ENCODE measurements at places on chromosomes 4 and X. TPM values are rescaled to one million over a fixed set of nuclear protein-coding genes. Genes with fewer than 3 reads are reported as not detected.

The RNF175 gene
- 0.50 TPM for total RNA-seq

The PNMA6F gene
- not detected for total RNA-seq

The ERVMER34-1 gene
- total RNA-seq = 9.0 TPM

The HHIP gene
- total RNA-seq = under 0.01 TPM

The CACNA1F gene
- 0.07 TPM for total RNA-seq

The MAGEA11 gene
- total RNA-seq = not detected

The TECRL gene
- total RNA-seq = not detected

The IL9R gene
- not detected for total RNA-seq

The FAAH2 gene
- total RNA-seq = 10.1 TPM

The CT83 gene
- not detected for total RNA-seq

The KLHL4 gene
- total RNA-seq = 0.64 TPM

The PRDM5 gene
- total RNA-seq = 15.0 TPM

The HSFX3 gene
- total RNA-seq = not detected

The FGFBP1 gene
- total RNA-seq = 12.5 TPM

The GRIA2 gene
- not detected for total RNA-seq

The TCEAL2 gene
- total RNA-seq = not detected

The MAGED4B gene
- 0.57 TPM for total RNA-seq

The RADX gene
- total RNA-seq = 2.7 TPM

The HAUS7 gene
- total RNA-seq = 8.2 TPM

The LINC00632 gene
- under 0.01 TPM for total RNA-seq

The SMR3B gene
- not detected for total RNA-seq

The CSAG3 gene
- not detected for total RNA-seq

The AR gene
- not detected for total RNA-seq

The RBM46 gene
- 0.34 TPM for total RNA-seq
